Lung (tissue), 17 donors: ENCODE measurements at places on chromosomes 1 and 21.

DNA sequence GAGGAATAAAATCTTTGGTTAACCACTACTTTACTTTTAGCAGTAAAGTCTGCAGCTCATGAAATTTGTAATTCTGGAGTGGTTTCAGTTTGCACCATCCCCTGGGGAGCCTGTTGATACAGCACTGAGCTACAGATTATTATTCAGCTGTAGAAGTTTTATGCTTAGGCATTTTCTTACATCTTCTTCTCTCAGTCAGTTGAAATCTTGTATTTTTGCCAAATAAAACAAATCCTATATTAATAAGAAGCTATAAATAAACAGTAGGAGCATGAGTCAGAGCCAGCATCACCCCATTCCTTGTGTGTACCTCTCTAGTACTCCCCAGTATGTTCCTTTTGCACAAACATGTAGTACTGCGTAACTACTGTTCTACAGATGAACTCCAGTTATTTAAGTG, 118.9 kb downstream of the ATF6 start:
- DNase-seq, result peak; percentile 15

DNA sequence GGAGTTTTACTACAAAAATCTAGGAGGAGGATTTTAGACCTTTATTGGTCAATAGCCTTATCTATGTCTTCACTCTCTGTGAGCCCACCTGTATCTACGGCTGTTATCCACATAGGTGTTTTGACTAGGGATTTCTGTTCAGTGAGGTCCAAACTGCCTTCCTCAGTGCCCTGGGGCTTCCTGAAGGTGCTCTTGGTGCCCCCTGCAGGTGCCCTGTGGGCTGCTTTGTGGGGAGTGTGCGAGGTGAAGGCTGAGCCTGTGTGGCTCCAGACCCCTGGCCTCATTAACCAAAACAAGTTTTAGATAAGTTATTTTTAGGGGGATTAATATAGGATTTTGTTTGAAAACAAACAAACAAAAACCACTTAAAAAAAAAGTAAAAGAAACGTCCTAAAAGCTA, 122.5 kb downstream of the KIF26B start:
- no peak for DNase-seq

GRCh38 chr21:25326181-25326580, 281.1 kb downstream of the MRPL39 start:
- no peak for DNase-seq

GRCh38 chr1:150365941-150366340, 2.0 kb downstream of the RPRD2 start:
- no peak for DNase-seq

GRCh38 chr1:72932025-72932424, 649.7 kb upstream of the NEGR1 start:
- no peak for DNase-seq

- no peak for DNase-seq
These were observed 47.5 kb downstream of the HUNK start for GRCh38 chr21:31920275-31920674.

- DNase-seq, result no peak
These were observed 16.6 kb upstream of the EDEM3 start for GRCh38 chr1:184771190-184771691.

GRCh38 chr1:179124873-179125272, 43.0 kb downstream of the TOR3A start:
- no peak for DNase-seq

- DNase-seq, result no peak
These were observed 5.9 kb upstream of the TNFSF4 start for GRCh38 chr1:173212952-173213491.

DNA sequence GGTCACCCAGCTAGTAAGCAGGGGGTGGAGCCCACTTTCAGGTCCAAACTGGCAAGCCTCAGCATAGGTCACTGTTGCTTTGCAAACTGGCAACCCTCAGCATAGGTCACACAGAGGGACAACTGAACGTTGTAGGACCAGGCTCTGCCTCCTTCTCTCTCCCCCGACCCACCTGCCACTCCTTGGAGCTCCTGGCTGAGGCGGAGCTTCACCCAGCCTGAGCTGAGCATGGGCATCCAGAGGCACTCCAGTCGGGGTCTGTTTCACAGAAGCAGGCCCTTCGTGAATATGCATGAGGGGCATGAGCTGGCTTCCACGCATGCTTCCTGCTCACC, 24.2 kb downstream of the CAPZB start:
- DNase-seq, result no peak

- DNase-seq, result peak; percentile 29
These were observed 356.0 kb downstream of the ST6GALNAC3 start for GRCh38 chr1:76430531-76430930.

- no peak for DNase-seq
These were observed 505 bp downstream of the ENTREP3 start for GRCh38 chr1:155254714-155255242.

GRCh38 chr21:39595465-39595864, 17.3 kb upstream of the B3GALT5 start:
- DNase-seq, result no peak

DNA sequence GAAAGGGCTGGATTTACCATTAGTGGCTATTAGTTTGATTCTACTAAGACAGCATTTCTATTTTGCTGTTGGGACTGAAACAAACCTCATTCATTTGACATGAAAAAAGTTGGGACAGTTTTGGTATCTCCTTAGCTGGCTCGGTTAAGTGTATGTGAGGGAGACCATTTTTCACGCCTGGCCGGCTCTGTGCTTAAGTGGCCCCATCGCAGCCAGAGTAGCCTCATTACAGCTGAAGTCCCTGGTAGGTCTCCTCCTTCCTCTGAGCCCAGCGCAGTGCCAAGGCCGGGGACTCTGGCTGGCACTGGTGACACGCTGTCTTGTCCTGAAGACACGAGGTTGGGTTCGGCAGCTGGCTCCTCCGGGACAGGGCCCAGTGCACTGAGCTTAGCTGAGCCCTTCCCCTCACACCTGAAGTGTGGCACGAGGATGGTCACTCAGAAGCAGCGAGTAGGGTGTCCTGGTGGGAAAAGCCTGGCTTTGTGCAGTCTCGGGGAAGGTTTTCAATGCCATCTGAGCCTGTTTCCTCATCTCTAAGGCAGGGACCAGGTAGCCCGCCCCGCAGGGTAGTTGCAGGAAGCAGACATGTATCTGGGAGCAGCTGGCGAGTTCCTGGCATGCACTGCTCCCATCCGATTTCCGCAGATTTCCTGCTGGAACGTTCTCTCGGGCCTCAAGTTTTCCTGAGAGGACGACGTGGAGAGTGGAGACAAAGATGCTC, 196.5 kb downstream of the DYRK1A start:
- no peak for DNase-seq

DNA sequence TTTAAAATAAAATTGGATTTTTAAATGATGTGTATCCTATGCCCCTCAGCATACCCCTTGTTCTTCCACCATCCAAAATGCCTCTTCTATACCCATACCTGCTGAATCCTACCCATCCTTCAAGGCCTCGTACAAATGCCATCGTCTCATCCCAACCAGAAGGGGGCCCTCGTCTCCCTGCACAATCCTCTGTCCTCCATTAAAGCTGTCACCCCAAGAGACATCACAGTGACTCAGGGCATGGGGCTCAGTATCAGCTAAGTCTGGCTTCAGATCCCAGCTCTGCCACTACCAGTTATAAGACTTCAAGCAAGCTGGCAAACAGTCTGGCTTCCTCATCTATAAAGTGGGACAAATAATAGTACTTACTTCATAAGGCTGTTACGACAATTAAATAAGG, 23.8 kb downstream of the IGFN1 start:
- DNase-seq, result no peak

DNA sequence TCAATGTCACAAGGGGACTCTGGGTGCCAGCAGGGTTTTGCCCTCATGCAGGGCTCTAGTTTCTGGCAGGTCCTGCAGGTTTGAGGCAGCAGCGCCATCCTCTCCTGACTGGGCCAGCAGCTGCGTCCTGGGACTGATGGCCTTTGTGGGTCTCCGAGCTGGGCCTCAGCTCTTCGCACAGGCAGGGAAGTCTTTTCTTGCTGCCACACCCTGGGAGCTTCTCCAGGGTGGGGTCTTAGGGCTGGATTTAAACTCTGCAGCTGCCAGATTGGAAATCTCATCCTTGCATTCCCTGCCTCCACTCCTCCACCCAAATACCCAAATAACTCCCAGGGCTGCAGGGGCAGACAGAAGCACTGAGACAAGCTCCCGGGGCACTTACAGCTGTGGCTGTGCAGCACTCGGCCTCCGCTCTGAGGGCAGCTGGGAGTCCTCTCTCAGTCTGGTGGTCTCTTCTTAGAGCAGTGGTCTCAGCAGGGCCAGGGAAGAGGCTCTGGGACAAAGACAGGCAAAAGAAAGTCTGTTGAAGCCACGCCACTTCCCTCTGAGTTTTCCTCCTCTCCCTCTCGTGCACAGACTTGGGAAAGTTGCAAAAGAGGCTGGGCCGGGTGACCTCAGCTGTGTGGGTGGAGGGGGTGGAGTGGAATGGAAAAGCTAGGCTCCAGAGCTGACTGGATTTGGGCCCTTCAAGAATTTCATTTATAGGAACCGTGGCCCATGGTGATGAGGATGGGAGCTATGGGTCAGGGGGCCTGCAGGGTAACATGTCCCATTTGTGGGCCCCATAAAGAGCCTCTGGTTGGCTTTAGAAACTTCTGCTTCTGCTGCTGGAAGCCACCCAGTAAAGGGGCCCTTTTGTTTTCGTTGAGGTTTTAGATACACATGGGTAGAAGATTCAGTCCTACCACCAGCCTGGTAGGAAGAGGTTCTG, at the start of gene RAB7B:
TSS of gene RAB7B (minus strand) at position 525 of the 931 bp plus-strand sequence. CDS start 9,260 bp downstream, outside the sequence.
- peak; percentile 54 for DNase-seq

DNA sequence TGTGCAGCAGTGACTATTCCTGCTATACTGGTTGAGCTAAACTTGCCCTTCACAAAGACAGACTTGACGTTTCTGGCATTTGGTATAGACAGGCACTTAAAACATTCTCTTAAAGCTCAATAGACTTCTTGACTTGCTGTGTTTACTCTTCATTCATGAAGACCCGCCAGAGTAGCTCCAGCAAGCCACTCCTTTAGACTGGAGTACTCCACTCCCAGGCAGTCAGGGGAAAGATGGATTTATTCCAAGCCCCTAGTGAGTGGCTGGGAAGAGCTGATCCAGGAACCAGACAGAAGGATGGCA, 70.7 kb downstream of the EVA1C start:
- peak; percentile 86 for DNase-seq

DNA sequence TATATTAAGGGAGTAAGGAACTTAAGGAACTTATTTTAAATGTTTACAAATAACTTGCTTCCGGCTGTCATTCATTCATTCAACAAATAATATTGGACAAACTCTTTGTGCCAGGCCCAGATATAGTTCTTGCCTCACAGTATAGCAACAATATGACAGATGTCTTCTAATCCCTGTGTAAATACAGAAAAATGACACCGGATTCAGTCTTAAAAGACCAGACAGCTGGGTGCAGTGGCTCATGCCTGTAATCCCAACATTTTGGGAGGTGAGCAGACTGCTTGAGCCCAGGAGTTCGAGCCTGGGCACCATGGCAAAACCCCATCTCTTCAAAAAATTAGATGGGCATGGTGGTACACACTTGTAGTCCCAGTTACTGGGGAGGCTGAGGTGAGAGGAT, 23.7 kb downstream of the EIF2B3 start:
- DNase-seq, result no peak

DNA sequence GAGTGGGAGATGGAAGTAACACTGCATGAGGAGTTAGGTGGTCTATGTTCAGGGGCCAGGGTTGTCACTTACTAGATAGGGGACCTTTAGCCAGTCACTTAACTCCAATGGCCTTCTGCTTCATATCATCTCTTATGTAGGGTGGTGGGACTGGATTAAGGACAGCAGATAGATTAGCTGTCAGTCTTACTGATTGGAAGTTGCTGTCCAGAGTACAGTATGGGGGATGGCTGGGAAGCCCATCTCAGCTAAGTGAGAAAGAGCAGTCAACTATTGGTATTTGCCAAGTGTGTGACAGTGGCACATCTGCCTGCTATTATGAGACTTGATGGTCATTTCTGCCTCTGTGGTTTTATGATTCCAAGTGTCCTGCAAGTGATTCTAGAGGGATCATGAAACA, 130.9 kb downstream of the FGGY start:
- no peak for DNase-seq

DNA sequence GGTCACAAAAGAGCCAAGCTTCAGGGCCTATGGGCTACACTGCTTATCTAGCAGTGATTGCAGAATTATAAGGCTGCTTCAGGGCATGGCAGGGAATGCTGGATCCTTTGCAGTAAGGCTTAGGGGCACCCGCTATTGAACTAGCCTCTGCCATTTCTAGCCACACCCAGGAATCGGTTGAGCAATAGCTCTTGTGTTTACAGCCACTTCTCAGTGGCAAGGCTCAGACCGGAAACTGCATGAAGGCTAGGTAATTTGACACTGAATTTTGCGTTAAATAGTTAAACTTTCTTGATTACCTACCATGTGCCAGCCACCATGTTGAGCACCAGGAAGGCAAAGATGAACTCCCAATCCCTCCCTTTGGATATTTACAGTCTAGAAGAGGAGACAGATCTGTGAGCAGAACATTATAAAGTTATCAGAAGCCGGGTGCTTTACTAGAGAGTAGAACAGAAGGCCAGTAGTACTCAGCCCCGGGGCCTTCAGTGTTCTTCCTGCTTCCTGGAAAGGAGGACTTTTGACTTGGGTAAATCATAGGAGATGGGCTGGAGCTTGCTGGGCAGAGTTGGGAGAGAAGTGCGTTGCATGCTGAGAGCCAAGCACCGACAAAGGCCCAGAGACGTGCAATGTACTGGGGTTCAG, 98.6 kb upstream of the LPGAT1 start:
- DNase-seq, result peak; percentile 63

GRCh38 chr1:184152974-184153373, 101.4 kb downstream of the TSEN15 start:
- DNase-seq, result no peak

- no peak for DNase-seq
These were observed 4.2 kb downstream of the NECTIN4 start for GRCh38 chr1:161085165-161085564.

GRCh38 chr1:152745289-152745704, 12.5 kb upstream of the KPRP start:
- DNase-seq, result peak; percentile 0

GRCh38 chr1:167706931-167707877, 14.6 kb upstream of the MPZL1 start:
- no peak for DNase-seq

DNA sequence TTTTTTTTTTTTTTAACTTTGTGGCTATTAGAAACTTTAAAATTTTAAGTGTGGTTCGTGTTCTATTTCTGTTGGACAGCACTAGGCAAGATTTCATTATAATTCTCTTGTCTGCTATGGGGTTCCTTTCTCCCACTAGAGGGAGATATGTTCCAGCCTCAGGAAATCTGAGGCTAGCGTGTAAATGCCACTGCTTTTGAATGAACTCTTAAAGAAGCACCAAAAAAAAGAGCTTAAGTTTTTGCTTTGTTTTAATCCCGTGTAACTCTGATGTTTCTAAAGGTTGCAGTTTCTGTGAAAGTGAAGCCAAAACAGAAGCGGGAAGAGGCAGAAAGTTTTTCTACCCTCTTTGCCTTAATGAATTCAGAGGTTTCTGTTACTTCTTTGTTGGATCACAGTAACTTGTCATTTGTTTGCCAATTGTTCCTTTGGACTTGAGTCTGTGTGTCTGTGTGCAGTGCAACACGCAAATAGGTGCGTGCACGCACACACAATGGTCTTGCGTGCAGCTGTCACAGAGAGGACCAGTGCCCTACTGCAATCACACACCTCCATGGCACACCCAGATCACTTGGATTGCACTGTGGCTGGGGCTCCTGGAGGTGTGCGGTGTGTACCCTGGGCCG, 32.3 kb downstream of the HHAT start:
- peak; percentile 71 for DNase-seq

- DNase-seq, result peak; percentile 34
These were observed 2.4 kb downstream of the DMRTA2 start for GRCh38 chr1:50420689-50421365.

- DNase-seq, result no peak
These were observed 56.7 kb upstream of the RGS21 start for GRCh38 chr1:192260076-192260475.
